AG04449 (cell line): ENCODE measurements at places on chromosomes 2 and 18.
A peak's percentile ranks its signal among the peaks of the same experiment; 100 is the strongest.

DNA sequence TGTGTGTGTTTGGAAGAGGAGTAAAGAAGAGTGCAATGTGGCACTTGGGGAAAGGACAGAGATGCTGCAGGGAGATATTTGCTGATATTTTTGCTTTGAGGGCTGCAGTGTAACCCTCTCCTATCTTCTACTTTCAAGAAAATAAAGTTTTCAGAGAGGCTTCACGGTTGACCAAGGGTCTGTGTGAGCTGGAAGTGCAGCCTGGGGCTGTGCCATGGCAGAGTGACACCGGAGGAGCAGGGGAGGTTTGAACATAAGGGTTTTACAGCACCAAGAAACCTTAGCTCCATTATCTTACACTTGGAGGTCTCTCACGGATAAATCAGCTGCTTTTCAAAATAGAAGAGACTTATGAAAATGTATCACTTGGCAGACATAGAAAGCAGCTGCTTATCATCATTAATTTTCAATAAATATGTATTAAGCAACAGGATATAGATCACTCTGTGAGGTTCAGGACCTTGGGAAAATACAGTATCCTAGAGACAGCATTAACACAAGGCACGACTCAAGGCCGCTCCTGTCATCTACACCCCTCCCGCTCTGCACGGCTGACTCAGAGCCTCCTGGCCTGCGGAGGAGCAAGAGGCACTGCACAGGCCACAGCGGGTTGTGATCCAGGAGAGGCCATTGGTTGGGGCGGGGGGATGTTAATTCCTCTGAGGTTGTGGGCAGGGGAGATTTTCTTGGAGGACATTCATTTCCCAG, 127.8 kb downstream of the COPS8 start:
- no peak for DNase-seq

GRCh38 chr18:67269206-67269605, 247.3 kb downstream of the DSEL start:
- no peak for DNase-seq

DNA sequence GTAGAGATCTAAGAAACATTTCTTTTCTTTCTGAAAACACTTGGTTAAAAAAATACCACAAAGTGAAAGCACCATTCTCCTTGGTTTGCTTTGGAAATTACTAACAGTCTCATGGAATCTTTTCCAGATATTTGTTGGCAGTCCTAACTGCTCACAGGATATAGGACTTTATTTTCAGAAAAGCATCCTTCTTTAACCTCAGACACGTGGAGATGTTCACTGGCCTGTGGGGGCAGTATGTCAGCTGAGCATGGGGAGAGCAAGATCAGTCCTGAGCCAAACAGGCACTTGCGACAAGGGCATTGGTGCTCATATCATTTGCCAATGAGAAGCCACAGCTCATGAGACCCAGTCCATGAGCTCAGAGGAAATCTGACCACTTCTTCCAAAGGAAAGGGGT, 371.9 kb downstream of the NBAS start:
- no peak for DNase-seq

GRCh38 chr18:27599202-27599829, 414.2 kb upstream of the CHST9 start:
- DNase-seq, result no peak

DNA sequence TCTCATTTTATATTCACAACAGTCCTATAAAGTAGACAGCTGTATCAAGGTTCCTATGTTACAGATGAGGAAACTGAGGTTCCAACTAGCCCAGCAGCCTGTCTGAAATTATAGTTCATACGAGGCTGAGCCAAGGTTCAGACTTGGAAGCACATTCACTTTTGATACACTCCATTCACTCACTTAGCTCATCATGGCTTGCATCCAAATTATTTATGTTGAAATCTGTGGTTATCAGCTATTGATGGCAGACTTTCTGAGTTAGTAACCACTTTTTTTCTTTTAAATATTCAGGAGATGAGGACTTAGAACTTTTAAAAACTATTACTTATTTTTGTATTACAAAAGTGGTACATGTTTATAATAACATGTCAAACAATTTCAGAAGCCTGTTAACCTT, 188.2 kb downstream of the MTX2 start:
- no peak for DNase-seq

DNA sequence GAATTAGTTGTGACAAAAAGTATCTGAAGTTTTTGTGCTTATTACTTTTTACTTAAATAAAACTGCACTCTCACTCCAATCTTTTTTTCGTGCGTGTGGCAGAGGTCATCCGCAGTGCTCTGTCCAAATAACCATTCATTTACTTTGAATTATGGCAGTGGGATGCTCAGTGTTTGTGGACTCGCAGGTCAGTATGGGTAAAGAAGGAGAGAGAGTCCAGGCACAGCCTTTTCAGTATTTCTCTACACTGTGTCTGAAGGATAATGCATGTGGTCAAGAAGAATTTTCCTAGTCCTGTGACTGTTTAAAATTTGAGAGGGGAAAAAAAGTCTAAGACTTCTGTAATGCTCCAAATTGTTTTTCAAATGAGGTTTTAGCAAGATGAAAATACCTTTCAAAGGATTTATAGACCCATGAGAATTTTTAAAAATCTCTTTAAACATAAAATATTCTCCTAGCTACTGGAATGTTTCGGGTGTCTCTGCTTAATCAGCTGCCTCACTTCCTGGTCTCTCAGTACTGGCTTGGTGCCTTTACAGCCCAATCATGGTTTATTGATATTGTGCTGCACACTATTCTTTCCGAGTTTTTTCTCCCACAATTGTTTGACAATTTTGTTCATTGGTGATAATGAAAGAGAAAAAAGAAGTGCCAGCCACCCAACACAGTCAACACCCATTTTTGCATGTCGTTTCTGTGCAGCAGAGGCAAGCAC, 453.2 kb downstream of the PTPRM start:
- DNase-seq, result no peak

- DNase-seq, result no peak
These were observed 14.2 kb downstream of the SLC25A12 start for GRCh38 chr2:171879865-171880264.

GRCh38 chr18:69871363-69871762, 76.3 kb downstream of the CD226 start:
- DNase-seq, result no peak

- DNase-seq, result no peak
These were observed 31.5 kb upstream of the TMBIM1 start for GRCh38 chr2:218323526-218324472.

- DNase-seq, result no peak
These were observed 70.8 kb downstream of the RTP5 start for GRCh38 chr2:241940329-241940728.

DNA sequence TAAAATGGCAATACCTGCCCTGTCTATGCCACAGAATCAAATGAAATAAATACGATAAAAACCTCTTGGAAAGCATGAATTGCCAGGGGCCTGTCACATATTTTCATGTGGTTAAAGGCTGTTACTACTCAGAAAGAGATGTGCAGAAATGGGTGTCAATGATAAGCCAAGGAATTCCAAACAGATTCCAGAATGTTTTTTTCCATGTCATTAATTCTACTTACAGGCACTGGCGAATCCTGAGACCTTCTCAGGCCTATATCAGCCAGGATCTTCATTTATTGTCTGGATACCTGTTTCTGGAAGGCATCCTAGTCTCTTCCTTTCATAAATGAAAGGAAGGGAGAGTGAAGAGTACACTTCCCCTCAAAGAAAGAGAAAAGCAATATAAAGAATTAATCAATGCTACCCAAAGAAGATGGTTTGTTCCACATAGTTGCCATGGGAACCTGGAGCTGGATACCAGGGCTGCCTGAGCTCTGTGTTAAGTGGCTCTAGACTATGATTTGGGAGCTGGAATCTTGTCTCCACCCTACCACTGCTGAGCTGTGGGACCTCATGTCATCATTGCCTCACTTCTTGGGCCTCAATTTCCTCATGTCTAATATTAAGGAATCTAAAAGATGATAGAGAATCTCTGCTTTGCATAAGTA, 335.1 kb upstream of the SKOR2 start:
- no peak for DNase-seq

GRCh38 chr2:71941726-71942525, 205.7 kb downstream of the CYP26B1 start:
- DNase-seq, result no peak

DNA sequence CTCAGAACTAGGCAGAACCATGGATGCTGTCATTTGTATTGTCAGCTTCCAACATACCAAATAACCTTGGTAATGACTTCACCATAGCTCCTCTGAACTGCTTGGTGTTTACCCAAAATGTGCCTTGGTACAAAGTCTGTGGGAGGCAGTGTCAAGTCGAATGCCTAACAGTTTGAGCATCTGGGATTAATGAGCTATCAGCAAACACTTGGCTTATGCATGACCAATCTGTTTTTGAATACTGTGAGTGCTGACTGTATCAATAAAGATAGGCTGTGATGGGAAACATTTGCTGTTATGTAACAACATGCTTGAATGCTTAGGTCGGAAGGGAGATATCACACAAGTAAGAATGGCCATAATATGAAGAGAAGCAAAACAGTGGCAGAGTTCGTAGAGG, 455.4 kb downstream of the CMPK2 start:
- DNase-seq, result no peak

DNA sequence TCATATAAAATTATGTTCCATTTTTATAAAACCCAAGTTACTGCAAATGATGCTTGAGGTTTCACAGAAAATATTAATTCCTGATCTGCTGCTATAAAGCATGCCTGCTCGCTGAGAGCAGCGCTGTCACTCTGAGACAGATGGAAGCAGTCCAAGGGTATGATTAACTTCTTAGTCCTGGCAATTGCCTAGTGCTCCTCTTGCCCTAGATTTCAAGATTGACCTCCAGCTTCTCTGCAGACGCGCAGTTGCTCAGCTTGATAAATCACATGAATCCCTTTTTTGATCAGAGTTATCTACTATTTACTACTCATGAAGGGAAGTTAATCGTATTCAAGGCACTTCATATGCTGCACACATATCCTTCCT, 154.6 kb upstream of the REV1 start:
- DNase-seq, result no peak

GRCh38 chr2:110931648-110932047, 189.1 kb upstream of the BCL2L11 start:
- peak; percentile 10 for DNase-seq

DNA sequence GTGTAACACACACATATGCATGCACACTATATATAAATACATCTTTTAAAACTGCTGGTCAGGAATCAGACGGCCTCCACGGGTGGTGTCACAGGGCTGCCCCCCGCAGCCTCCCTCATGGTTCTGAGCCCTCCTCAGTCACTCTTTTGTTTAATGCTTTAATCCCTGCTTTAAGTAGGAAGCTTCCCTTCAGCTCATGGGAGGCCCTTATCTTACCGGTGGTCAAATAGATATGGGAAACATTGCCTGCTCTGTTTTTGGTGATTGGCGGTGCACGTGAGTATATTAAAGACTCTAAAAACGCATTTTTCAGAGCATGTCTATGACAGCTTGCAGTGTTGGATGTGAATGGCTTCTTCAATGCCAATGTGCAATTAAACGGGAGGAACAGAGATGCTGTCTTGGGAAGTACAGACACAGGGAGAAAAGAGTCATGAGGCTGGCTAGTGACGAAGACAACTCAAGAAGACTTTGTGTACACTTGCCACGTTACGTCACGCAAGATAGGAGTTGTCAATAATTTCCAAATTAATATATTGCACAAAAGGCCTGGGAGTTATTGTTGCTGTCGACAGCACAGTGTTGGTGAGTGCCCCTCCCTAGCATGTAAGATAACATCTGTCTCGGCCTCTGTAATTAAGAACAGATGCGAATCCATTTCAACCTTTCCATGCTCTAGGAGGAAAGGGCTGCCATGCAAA, 23.3 kb downstream of the GNLY start:
- DNase-seq, result no peak

GRCh38 chr2:64211276-64211921, 67.2 kb upstream of the PELI1 start:
- DNase-seq, result no peak

DNA sequence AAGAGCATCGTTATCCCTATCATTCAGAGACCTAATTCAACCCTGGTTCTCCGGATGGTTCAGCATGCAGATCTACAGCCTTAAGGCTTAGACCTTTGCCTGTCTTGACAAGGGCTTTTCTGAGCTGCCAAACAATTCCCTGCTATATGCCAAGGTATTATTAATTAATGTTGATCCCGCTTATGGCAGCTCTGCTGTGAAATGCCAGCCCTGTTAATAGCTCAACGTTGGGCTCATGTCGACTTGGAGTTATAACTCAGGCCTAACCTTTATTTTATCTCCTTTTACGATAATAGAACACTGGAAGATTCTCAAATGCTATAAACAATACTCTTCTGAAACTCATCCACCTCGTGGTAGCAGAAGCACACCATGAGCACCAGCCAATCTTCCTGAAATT, 188.6 kb downstream of the TMEM247 start:
- no peak for DNase-seq

DNA sequence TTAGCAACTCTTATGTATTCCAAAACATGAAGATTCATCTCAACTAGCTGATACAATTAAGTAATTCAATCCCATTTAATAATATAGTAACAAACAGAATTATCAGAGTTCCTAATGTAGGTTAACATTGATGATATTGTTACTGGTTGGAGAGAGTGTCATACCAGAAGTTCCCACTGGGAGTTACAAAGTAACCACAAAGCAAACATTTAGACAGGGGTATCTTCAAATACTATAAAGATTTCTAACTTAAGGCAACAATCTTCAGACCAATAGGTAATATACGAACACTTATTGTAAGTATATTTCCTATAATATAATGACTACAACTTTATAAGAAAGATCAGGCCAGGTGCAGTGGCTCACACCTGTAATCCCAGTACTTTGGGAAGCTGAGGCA, 1372.9 kb upstream of the PIK3C3 start:
- no peak for DNase-seq

GRCh38 chr2:192675681-192676080, 480.9 kb upstream of the TMEFF2 start:
- no peak for DNase-seq

DNA sequence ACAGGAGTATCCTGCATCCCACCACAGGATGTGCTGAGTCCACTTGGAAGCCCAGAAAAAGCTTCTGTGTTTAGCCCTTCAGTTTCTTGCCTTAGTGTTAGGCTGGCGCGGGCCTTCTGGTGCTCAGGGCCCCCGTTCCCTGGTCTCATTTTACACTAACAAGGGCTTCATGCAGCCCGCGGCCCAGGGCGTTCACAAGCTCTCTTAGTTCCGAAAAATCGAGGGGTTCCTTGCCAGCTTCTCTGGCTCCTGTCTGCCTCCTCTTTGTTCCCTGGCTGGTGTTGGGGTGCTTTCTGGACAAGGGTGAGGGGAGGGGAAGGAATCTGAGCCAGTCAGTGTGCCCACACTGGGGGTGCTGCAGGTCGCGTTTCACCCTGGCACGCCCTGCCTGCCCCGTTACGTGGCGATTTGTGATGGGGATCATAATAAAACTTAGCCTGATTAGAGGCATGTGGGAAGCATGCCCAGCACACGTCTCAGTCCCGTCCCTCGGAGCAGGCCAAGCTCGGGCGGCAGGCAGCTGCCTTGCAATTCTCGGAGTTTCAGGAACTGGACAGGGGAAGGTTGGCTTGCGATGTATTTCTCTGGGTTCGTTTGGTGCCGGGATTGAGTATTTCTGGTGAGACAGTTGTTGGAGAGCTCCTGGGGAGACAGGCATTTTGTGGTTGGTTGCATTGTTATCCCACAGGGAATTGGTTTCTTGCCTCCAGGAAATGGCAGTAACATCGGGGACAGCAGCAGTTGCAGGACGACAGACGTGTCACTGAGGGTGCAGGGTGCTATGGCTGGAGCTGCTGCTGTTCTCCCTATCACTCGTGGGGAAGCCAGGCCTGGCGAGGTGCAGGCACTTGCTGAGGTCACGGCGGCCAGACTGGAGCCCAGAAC, 22.9 kb downstream of the SH3BP4 start:
- DNase-seq, result no peak

- no peak for DNase-seq
These were observed 91.2 kb downstream of the ZNF236 start for GRCh38 chr18:76913583-76913982.

- no peak for DNase-seq
These were observed 218.1 kb downstream of the SEPTIN10 start for GRCh38 chr2:109395494-109396201.
